Esophagus squamous epithelium (tissue), 5 donors: ENCODE measurements at places on chromosomes 7 and 10. TPM values are rescaled to one million over a fixed set of nuclear protein-coding genes. Genes with fewer than 3 reads are reported as not detected.

SYT15 gene
- 0.31 TPM for total RNA-seq

CDHR3 gene
- total RNA-seq, result 1.4 TPM

EGFR gene
- 72.0 TPM for total RNA-seq

HYAL4 gene
- not detected for total RNA-seq

TMEM213 gene
- not detected for total RNA-seq

GRCh38 chr10:3814838-3815220 is 29.8 kb upstream of the KLF6 start:
- DNase-seq, result no peak
- no peak overlapping the region for H3K27ac ChIP-seq
- no peaks in the 10 kb centered on the region for H3K36me3 ChIP-seq
- no peak overlapping the region for H3K4me3 ChIP-seq
- H3K4me1 ChIP-seq, result peaks cover 16% of the 10 kb centered on the region

- no peaks in the 10 kb centered on the region for H3K4me1 ChIP-seq
- no peaks in the 10 kb centered on the region for H3K27me3 ChIP-seq
- no peaks in the 10 kb centered on the region for H3K36me3 ChIP-seq
- no peak overlapping the region for H3K4me3 ChIP-seq
- H3K27ac ChIP-seq, result no peak overlapping the region
Measured at GRCh38 chr7:47444376-47445098, 137.4 kb downstream of the TNS3 start.

- H3K4me1 ChIP-seq, result no peaks in the 10 kb centered on the region
- no peak overlapping the region for H3K27ac ChIP-seq
- peaks cover 6% of the 10 kb centered on the region for H3K27me3 ChIP-seq
Measured at GRCh38 chr10:77223526-77224460, 413.8 kb downstream of the KCNMA1 start.

DNA sequence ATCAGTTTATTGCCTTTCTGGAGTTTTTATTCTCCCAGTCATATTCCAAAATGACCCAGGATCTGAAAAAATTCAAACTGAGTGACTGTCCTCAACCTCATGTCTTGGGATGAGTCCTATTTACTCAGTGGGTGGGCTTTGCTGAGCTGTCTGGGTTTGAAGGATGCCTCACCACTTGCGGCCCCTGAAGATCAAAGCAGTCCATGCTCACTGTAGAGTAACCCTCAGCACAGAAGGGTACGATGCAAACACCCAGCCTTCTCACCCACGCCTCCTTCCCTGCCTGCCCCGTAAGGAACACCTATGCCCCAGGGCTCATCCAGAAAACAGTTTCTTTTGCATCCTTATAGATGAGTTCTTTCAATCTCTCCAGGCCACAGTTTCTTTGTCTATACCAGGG is 42.2 kb upstream of the GRB10 start:
- no peak overlapping the region for H3K4me3 ChIP-seq
- no peaks in the 10 kb centered on the region for H3K36me3 ChIP-seq
- no peak for DNase-seq
- no peaks in the 10 kb centered on the region for H3K27me3 ChIP-seq
- no peak overlapping the region for H3K27ac ChIP-seq
- H3K4me1 ChIP-seq, result peaks cover 6% of the 10 kb centered on the region

DNA sequence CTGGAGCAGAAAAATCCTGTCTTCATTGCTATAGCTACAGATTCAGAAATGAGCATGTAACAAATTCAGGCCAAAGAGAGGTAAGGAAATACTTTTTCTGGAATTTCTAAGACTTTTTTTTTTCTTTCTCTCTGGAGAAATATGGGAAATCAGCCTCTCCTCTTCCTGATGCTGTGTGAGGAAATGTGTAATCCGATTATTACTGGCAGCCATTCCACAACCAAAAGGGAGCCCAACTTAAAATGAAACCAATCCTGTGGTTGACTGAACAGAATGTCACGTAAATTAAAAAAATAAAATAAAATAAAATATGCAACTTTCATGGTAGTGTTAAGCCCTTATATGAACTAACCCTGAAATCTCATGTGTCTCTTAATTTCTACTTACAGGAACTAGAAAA is 10.7 kb upstream of the POT1 start:
- no peaks in the 10 kb centered on the region for H3K36me3 ChIP-seq
- no peak for DNase-seq
- H3K4me1 ChIP-seq, result no peaks in the 10 kb centered on the region
- no peak overlapping the region for H3K4me3 ChIP-seq
- no peak overlapping the region for H3K27ac ChIP-seq

DNA sequence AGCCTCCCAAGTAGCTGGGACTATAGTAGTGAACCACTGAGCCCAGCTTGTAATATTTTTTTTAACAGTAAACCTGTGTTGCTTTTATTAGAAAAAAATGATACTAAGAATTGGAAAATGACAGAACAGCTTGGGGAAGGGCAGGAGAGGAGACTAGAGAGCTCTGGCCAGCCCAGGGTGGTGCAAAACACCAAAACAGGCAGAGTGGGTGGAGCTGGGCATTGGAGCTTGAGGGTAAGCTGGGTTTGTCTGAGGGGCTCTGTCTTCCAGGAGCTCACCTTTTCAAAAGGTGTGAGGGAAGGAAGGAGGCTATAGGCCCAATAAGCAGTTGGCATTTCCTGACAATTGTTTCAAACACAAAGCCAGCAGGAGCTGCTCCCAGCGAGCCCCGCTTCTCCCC is 75.2 kb upstream of the DUSP5 start:
- H3K4me3 ChIP-seq, result no peak overlapping the region
- no peak overlapping the region for H3K27ac ChIP-seq
- no peak for DNase-seq
- H3K27me3 ChIP-seq, result no peaks in the 10 kb centered on the region

- DNase-seq, result no peak
- H3K27me3 ChIP-seq, result no peaks in the 10 kb centered on the region
- H3K27ac ChIP-seq, result no peak overlapping the region
- H3K4me3 ChIP-seq, result peak overlapping the region; percentile 24
- no peaks in the 10 kb centered on the region for H3K36me3 ChIP-seq
Measured at GRCh38 chr7:2710286-2710655, 22.3 kb downstream of the AMZ1 start.

DNA sequence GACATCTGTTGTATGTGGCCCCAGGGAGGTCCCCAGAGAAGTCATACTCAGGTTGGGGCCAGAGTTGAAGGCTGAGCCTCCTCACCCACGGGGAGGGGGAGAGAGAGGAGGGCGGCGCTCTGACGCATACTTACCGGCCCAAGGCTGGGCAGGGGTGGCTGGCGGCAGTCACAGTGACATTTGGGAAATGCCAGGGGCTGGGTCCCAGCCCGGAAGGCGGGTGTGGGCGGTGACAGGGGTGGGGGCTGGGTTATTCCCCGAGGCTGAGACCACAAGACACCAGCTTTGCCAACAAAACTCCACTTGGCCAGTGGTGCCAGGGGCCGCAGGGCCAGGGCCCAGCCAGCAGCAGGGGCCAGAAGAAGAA is 41.1 kb downstream of the RASGEF1A start:
- H3K4me3 ChIP-seq, result no peak overlapping the region
- H3K27me3 ChIP-seq, result peaks cover 15% of the 10 kb centered on the region
- no peak overlapping the region for H3K27ac ChIP-seq
- peaks cover 12% of the 10 kb centered on the region for H3K4me1 ChIP-seq

DNA sequence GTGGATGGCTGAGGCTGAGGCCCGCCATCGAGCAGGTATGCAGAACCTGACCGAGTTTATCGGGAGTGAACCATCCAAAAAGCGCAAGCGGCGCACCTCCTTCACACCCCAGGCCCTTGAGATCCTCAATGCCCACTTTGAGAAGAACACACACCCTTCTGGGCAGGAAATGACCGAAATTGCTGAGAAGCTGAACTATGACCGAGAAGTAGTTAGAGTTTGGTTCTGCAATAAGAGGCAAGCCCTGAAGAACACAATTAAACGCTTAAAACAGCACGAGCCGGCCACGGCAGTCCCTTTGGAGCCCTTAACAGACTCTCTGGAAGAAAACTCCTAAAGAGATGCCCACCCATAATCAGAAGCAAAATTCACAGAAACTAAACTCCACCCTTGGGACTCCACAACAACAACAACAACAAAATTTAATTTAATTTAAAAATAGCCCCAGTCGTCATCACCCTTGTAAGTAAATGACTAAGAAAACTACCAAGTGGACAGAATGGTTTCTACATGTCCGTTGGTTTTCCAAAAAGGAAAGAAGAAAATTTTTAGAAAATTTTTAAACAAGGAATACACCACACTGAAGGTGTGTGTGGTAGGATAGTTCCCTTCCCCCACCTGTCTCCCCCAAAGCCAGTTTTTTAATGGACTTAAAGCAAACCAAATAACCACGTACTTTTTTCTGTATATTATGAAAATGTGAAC is 101.7 kb upstream of the YAE1 start:
- no peak overlapping the region for H3K4me3 ChIP-seq
- H3K27ac ChIP-seq, result no peak overlapping the region
- peaks cover 14% of the 10 kb centered on the region for H3K4me1 ChIP-seq
- no peaks in the 10 kb centered on the region for H3K36me3 ChIP-seq
- peaks cover 16% of the 10 kb centered on the region for H3K27me3 ChIP-seq

DNA sequence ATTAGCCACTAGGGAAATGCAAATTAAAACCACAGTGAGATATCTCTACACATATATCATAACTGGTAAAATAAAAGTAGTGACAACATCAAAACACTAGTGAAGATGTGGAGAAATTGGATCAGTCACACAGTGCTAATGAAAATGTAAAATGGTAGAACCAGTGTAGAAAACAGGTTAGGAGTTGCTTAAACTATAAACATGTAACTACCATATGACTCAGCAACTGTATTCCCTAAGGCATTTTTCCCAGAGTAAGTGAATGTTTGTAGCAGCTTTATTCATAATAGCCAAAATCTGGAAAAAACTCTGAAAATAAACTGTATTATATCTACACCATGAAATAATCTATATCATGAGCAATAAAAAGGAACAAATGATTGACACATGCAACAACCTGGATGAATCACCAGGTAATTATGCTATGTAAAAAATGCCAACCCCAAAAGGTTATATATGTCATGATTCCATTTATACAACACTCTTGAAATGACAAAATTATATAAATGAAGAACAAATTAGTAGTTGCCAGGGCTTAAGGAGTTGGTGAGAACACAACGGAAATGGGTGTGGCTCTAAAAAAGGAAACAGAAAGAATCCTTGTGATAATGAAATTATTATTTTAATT is 22.8 kb downstream of the SLC25A40 start:
- no peak overlapping the region for H3K4me3 ChIP-seq
- peaks cover 3% of the 10 kb centered on the region for H3K36me3 ChIP-seq
- DNase-seq, result no peak
- H3K27ac ChIP-seq, result no peak overlapping the region

DNA sequence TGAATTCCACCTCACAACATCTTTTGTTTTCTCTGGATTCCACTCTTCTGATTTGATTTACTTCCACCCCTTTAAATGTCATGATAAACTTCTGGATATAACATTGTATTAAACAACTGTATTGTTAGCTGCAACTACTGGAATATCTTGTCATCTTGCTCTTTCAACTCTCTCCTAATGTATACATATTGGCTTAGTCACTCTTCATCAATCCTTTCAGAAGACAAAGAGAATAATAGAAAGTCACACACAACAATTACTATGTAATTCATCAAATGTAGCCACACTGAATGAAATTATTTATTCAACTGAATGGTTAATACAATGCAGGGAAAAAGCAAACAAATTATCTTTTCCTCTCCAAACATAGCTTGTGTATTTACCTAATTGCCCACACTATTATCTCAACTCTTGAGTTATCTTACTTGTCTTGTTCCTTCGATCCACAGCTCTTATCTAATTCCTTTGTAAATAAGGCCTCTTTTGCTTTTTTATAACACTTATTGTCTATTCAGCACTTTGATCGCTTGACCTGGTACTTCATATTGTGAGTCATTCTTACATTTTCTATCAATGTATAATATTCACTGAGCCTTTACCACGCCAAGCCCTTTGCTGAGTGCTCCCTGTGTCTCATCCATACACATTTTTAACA is 16.7 kb downstream of the SEMA3A start:
- H3K4me1 ChIP-seq, result peaks cover 6% of the 10 kb centered on the region
- no peak overlapping the region for H3K4me3 ChIP-seq
- no peak overlapping the region for H3K27ac ChIP-seq
- H3K27me3 ChIP-seq, result no peaks in the 10 kb centered on the region
- H3K36me3 ChIP-seq, result no peaks in the 10 kb centered on the region
- no peak for DNase-seq
